ENCODE measurements at places on chromosomes 16 and 17.

DNA sequence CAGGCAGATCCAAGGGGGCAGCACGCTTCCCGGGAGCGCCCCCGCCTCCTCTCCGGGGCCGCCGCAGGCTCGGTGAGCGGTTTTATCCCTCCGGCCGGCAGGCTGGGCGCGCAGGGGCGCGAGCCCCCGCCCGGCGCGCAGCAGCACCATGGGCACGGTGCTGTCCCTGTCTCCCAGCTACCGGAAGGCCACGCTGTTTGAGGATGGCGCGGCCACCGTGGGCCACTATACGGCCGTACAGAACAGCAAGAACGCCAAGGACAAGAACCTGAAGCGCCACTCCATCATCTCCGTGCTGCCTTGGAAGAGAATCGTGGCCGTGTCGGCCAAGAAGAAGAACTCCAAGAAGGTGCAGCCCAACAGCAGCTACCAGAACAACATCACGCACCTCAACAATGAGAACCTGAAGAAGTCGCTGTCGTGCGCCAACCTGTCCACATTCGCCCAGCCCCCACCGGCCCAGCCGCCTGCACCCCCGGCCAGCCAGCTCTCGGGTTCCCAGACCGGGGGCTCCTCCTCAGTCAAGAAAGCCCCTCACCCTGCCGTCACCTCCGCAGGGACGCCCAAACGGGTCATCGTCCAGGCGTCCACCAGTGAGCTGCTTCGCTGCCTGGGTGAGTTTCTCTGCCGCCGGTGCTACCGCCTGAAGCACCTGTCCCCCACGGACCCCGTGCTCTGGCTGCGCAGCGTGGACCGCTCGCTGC is 832 bp downstream of the CDK5R1 start:
- DNase-seq: peak; percentile 76

GRCh38 chr16:78704416-78704815 is 605.0 kb downstream of the WWOX start:
- DNase-seq: no peak

DNA sequence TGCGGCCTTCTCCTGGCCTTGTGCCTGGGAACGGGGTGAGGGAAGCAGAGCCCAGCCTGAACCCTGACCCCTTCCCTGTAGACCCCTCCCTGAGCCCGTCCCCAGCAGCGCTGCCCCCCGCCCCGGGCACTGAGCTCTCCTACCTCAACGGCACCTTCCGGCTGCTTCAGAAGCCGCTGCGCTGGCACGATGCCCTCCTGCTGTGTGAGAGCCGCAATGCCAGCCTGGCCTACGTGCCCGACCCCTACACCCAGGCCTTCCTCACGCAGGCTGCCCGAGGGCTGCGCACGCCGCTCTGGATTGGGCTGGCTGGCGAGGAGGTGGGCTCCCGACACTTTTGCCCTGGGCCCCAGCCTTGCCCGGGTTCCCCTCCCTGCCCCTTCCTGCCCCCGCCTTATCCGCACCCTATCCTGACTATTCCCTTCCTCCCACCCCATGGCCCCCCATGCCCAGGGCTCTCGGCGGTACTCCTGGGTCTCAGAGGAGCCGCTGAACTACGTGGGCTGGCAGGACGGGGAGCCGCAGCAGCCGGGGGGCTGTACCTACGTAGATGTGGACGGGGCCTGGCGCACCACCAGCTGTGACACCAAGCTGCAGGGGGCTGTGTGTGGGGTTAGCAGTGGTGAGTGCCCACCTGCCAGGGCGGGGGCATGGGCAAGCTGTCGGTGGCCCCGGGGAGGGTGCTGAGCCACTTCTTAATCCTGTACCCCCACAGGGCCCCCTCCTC is 62.1 kb downstream of the MRC2 start:
- DNase-seq: no peak

GRCh38 chr16:15592324-15592723 is 50.6 kb downstream of the MARF1 start:
- DNase-seq: no peak

- DNase-seq: no peak
Measured at GRCh38 chr16:79914961-79915720, 314.6 kb upstream of the MAF start.

DNA sequence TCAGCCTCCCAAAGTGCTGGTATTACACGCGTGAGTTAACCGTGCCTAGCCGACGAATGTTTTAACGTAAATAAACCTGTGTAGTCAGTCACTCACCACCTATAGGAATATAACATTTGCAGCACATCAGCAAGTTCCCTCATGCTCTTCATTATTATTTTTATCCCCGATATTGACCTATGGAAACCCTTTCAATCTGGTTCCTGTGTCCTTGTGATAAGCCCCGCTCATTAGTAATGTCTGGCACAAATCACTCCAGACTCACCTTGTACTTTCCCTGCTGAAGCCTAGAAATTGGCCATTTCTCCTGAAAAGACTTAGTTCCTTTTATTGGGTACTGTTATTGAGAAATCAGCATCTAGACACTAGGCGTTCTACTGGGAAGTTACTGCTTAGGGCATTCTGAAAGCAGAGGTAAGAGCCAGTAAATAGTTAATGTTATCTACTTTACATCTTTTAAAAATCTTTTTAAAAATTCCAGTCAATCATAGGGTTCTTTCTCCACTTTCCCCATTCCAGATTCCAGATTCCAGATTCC is 1.5 kb upstream of the PHKG2 start:
- DNase-seq: no peak

DNA sequence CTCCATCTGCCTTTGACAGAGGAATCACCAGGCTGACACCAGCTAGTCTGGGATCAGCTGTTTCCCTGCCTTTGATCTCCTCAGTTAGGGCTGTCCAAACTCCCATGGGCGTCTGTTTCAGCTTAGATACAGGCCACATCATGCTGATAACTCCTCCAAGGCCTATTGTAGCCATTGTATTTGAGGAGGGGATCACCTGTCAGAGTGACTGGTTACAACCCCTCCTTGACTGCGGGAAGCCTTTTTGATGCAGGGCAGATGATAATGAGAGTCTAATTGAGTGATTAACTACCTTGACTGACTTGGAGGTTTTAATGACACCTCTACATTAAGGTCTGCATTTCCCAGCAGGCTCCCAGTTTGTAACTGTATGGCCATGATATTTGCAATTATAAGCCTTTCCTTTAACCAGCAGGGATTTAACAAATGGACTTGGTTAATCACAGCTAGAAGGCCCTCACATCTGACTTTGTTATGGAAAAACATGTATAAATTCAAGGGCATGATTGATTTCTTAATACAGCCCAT is 863.5 kb downstream of the KCNJ2 start:
- DNase-seq: no peak

GRCh38 chr16:46747777-46748651 is at the start of gene MYLK3:
TSS of gene MYLK3 (minus strand) at chr16:46748344. CDS start at chr16:46748193, 151 bp downstream.
- DNase-seq: no peak

- no peak for DNase-seq
Measured at GRCh38 chr17:80931421-80932265, 60.0 kb upstream of the CHMP6 start.

Data from Peyer's patch (tissue), 4 donors.